ENCODE measurements at places on chromosomes 5 and 9.

GRCh38 chr5:59615272-59615671 is 278.3 kb downstream of the PDE4D start:
- no peak for DNase-seq

DNA sequence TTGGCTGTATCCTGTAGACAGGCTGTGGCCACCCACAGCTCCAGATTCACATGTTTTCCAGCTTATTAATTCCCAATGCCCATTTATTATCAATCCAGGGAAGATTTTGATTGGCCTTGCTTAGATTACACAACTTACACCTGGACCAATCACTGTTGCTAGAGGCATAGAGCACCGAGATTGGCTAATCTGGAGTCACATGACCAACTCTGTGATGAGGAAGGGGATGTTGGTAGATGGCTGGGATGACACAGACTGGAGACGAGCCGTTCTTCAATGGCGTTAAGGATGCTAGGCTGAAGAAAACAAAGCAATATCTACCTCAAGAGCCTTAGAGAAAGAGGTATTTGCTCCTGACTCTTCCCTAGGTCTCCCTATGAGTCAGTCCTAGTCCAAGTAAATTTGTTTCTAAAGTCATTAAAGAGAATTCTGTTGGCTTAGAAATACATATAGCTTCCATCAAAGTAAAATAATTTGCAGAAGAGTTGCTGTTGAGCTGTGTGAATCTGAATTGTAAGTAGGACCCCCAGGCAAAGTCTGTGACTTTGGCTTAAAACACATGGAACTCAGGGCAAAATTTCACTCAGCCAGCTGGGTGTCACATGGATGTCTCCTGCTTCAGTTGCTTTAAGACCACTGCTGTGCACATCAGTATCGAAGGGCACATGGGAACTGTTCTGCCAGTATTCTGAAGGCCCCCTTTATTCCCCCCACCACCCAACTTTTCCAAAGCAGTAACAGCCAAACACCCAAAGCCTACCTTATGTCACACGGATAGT is 326.4 kb upstream of the KLF4 start:
- DNase-seq: no peak

DNA sequence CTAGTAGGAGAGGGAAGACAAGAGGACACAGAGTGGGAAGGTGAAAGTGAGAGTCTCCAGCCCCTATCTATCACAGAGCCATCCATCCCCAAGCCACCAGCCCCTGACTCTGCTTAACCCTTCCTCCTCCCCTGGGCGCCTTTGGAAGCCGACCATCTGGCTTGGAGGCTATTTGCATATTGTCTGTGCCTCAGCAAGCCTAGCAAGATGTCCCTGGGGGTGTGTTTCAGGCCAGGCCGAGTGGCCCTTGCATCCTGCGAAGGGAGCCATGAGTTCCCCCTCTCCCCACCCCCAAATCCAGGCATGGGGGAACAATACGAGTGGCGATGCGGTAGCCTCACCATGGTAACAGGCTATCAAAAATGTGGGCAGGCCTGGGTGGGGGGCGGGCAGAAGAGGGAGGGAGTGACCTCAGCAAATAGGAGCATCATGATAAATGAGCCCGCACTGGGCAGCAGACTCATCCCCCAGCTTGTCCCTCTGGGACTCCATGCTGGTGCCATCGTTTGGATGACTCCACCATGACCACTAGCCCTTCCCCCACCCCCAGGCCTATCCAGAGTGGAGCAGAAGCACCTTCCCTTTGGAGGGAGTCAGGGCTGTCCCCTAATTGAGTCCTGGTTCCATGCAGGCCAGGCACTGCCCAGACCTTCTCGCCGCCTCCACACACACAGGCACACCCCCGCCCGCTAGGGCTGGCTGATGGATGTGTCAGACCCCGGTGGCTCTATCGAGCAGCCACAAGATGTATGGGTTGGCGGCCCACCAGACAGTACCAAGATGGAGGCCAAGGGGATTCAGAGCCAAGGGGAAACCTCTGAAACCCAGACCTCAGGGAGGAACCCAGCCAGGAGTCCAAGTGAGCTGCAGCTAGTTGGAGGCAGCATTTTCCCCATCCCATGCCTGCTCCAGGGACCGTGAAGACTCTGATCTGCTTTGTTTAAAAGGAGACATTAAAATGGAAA is 14.6 kb downstream of the URM1 start:
- DNase-seq: no peak

DNA sequence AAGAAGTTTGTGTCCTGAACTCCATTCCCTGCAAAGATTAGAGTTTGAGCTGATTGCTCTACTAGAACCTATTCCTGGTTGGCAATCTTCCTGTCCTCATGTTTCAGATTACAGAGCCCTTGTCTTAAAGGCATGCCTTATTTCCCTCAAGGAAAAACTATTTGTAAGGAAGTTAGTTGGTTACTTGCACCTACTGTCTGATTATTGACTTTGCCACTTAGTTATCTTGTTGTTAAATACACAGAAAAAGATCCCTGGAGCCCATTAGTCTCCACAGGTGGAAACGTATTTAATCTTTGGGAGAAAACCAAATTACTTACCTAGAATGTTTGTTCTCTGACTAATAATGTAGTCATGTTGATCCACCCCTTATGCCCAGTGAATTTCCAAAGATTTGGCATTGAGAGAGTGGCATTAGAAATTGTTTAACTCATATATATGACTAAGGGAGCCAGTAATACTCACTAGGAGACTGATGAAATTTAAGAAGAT is 132.3 kb upstream of the ELL2 start:
- DNase-seq: no peak

- no peak for DNase-seq
Observed at GRCh38 chr5:76733049-76733417, 17.1 kb downstream of the F2R start.

DNA sequence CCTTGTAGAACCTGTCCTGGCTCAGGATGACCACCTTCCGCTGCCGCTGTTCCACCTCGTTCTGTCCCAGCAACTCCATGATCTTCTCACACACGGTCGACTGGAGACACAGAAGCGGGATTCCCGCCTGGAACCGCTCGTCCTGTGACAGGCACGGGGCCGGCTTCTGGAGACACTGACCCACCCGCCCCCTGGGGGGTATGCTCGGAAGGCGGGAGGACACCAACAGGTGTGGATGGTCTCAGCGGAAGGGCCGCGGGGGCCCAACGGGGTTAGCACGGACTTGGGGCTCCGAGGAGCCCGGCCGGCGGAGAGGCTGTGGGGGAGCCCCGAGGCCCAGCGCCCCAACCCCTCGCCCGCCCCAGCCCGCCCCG is 530 bp downstream of the UCK1 start:
- peak; percentile 87 for DNase-seq

- peak; percentile 72 for DNase-seq
Observed at GRCh38 chr5:177539411-177539810, 15.0 kb downstream of the FAM193B start.

GRCh38 chr5:138212828-138213160 is 329 bp downstream of the CDC23 start:
- peak; percentile 13 for DNase-seq

GRCh38 chr9:33110686-33111085 is 34.2 kb upstream of the SMU1 start:
- no peak for DNase-seq

DNA sequence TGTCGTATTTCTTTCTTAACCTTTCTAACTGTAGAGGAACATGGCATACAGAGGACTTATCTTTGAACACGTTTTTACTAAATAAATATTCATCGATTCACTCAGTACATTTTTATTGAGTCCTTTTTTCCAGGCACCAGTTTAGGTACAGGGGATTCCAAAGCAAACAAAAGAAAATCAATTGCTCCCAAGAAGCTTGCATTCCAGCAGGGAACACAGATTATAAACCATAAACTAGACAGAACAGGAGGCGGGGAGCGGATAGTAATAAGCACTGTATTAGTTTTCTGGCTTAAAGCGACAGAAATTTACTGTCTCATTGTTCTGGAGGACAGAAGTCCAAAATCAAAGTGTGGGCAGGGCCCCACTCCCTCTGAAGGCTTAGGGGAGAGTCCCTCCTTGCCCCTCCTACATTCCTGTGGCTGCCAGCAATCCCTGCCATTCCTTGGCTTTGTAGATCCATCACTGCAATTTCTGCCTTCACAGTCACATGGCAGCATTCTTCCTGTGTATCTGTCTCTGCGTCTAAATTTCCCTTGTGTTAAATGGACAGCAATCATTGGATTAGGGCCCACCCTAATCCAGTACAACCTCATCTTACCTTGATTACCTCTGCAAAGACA is 115.5 kb downstream of the COL23A1 start:
- DNase-seq: no peak

GRCh38 chr9:125758986-125759763 is 12.0 kb downstream of the PBX3 start:
- no peak for DNase-seq

GRCh38 chr5:17690473-17690872 is 56.2 kb downstream of the TAF11L14 start:
- DNase-seq: no peak

GRCh38 chr5:123294544-123294943 is 128.7 kb downstream of the CEP120 start:
- DNase-seq: no peak

DNA sequence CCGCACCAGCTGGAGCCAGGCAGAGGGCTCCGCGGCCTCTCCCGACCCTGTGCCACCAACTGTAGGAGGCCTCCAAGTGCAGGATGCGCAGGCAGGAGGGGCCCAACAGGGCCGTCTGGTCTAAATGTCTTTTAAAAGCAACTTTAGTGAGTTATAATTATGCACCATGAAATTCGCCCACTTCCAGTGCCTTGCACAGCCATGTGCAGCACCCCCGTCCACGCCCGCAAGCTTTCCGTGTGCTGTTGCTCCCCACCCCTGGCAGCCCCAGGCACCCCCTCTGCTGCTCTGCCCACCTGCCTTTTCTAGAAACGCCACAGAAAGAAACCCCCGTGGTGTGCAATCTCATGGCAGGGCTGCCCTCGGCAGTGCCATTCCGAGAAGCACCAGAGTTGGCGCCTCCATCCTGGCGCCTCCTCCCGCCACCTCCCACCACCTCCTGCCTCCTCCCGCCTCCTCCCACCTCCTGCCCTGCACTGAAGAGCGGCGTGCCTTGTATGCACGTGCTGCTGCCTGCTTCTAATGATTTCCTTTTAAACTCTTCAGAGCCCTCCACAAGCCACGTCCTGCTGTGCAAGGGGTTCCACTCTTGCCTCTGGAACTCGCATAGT is 7.5 kb upstream of the SLC6A18 start:
- no peak for DNase-seq

DNA sequence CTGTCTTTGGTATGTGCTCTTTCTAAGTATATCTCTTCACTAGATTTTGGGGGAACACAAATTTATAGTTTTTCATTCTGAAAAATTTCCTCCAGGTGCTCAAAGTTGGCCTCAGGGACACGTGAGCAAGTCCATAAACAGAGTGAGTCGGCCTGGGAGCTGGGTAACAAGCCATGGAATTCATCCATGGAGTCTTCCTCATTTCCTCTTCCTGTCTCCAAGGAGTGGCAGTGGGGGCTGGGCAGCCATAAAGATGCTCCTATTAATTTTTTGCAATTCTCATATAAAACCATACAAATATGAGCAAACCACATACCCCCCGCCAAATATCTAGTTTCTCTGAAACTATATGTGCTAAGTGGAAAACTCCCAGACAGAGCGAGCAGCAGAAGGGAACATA is 136.6 kb upstream of the OTULINL start:
- no peak for DNase-seq

DNA sequence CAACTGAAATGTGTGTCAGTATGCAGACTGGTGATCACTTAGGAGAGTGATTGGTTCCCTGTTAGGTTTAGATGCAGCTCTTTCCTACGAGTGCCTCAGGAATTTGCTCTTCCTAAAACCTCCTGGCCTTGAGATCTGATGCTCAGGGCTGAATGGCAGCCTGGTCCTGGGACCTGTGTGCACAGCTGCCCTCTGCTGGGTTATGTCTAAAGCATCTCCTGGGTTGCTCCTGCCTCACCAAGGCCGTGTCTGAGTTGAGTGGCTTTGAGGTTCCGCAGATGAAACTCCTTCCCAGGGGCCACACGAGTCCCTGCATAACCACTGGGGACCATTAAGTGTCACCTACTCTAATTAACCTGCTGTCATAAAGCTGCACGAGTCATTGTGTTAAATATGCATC is 59.5 kb downstream of the MVB12B start:
- peak; percentile 25 for DNase-seq

DNA sequence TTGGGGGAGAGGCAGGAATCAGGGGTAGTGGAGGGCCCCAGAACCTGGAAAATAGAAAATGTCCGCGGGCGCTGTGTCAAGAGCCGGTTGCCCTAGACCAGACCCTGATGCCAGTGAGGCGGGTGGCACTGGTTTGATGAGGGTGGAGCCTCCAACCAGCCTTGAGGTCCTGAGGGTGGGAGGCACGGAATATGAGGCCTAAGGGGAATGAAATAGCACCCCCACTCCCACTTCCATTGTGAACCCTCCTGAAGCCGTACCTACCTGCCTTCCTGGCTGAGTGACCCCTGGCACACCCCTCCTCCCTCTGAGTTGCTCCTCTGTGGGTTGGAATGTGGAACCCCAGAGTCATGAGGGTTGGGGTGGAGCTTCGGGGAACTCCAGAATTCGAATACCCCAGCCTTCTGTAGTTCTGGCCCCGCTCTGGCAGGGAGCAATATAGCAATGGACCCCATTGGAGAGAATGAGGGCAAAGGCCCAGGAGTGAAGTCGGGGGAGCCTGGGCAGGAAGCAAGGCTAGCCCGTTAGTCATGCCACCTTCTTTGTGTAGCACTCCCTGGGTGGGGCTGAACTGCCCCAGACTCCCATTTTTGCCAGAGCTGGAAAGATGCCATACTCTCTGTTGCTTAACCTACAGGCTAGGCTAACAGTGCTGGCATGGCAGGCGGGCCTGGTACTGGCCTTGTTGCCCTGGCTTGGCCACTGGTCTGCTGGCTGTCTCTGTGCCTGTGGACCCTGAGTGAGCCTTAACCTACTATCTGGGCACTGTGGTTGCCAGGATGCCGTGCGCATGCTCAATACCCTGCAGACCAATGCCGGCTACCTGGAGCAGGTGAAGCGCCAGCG is 1.0 kb downstream of the FPGS start:
- peak; percentile 63 for DNase-seq

DNA sequence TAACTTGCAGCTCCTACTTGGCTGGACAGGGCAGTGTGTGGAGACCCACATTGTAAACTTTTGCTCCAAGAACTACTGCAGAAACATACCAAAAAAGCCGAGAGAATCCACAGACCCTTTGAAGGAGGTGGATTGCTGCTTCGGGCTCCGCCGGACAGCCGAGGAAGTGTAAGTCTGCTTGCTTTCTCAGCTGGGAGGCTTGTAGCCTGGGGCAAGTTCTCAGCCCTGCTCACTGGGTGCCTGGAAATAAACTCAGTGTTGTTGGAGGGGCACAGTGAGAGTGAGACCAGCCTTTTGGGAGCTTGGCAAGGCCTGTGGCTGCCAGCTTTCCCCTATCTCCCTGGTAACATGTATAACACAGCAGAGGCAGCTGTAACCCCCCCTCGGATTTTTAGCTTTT is 215.6 kb downstream of the SYK start:
- DNase-seq: no peak

GRCh38 chr5:149761461-149761860 is 31.4 kb downstream of the PPARGC1B start:
- no peak for DNase-seq

GRCh38 chr9:14271093-14271673 is 42.8 kb downstream of the NFIB start:
- DNase-seq: no peak
